Posterior vena cava (tissue), 2 donors: ENCODE measurements at places on chromosomes 2 and 18. TPM values are rescaled to one million over a fixed set of nuclear protein-coding genes. Genes with fewer than 3 reads are reported as not detected.

Gene MBP
- total RNA-seq: 42.1 TPM

Gene TNFRSF11A
- 11.1 TPM for total RNA-seq

Gene BCL2
- 11.6 TPM for total RNA-seq

Gene NEB
- 0.57 TPM for total RNA-seq

Gene GPR17
- not detected for total RNA-seq

Gene TPO
- total RNA-seq: 6.0 TPM

Gene CFAP65
- total RNA-seq: not detected

Gene BUB1
- total RNA-seq: 0.57 TPM

Gene CCDC141
- total RNA-seq: 6.7 TPM

Gene SFXN5
- total RNA-seq: 10.9 TPM

Gene GREB1
- total RNA-seq: 15.4 TPM

Gene SERPINB4
- total RNA-seq: not detected

Gene SLC23A3
- total RNA-seq: 0.71 TPM

DNA sequence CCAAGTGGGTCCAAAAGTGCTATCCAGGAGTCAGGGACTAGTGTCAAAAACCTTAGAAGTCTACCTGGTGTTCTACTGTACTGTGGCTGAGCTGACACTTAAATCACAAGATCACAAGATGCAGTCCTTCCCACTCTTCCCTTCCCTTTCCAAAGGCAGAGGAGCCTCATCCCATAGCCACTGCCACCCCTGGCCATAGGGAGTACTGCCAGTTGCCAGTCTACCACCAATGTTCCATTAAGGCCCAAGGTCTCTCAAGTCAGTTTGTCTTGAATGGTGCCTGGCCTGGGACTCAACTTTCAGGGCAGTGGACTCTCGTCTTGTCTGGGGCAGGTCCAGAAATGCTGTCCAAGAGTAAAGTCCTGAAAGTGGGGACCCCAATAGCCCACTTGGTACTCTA, 585.6 kb downstream of the NUP35 start:
- no peak for DNase-seq

DNA sequence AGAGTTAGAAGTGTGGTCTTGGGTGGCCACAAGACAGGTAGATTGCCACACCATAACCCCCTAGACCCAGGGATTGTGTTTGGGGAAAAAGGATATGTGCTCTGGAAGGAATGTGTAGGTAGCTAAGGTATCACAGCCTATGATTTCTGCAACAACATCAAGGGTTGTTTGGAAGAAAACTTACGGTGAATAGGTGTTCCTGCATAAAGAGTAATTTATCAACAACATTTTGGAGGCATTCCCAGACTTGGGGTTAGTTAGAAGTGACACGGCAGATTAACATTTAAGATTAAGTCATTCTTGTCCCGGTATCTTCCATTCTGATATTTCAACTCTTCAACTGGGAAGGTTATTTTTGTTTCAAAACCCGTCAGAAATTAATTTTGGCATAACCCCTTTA, 65.5 kb downstream of the SPP2 start:
- no peak for DNase-seq

DNA sequence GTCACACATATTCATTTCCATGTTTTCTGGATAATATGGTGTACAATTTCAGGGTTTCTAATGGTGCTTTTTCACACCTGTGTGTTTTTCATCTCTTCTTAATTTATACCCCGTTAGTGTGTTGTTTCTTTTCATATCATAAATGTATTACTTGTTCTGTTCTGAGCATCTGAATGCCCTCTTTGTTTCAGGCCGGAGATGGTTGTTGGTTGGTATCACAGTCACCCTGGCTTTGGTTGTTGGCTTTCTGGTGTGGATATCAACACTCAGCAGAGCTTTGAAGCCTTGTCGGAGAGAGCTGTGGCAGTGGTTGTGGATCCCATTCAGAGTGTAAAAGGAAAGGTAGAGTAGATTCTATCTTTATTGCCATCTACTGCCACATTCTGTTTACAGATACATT, 45.1 kb upstream of the TBR1 start:
- no peak for DNase-seq

DNA sequence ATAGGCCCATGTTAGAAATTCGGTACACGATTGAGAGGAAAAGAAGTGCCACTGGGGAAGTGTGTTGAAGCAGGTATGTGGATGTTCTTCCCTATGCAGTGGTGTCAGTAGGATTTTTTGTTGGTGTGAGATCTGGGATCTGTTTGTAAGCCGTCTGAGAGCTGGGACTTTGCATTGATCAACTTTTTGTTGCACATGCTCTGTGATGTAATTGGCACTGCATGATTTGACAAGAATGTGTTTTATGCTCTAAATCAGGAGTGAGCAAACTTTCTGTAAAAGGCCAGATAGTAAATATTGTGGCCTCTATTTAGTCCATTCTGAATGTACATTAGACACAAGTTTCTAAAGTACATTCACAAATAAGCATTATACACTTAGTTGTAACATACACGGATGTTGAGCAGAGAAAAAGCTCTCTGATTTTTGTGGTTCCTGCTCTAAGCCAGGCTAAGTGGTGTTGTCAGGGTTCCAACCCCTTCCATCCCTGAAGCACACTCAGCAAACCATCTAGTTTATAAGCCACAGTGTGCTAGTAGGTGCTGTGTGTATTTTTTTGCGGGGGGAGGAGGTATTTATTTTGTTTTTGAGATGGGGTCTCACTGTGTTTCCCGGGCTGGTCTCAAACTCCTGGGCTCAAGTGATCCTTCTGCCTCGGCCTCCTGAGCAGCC, 235.6 kb downstream of the NEDD4L start:
- DNase-seq: no peak

- DNase-seq: no peak
Observed at GRCh38 chr2:132632000-132632649, 37.9 kb downstream of the LYPD1 start.

DNA sequence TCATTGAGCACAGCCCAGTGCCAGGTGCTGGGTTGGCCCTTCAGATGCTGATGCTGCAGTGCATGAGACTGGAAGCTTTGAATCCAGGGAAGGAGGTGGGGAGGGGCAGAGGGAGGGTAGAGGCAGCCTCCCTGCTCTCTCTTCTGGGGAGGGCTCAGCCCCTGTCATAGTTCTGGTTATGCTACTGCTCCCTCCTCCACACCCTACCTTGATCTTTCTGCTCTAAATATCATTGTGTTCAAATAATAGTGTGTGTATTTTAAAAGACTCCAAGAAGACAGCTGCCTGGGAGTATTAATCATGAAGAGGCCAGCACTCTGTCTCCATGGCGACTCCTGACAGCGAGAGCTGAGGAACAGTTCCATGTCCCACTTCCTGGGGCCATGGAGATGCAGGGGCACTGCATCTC, 3.8 kb upstream of the EGR4 start:
- DNase-seq: no peak

- DNase-seq: no peak
Observed at GRCh38 chr2:75959724-75960471, 249.2 kb upstream of the GCFC2 start.

- peak; percentile 90 for DNase-seq
Observed at GRCh38 chr18:34976899-34977837, 64.0 kb upstream of the MAPRE2 start.

GRCh38 chr18:70295192-70296188, 6.6 kb downstream of the SOCS6 start:
- DNase-seq: no peak

- no peak for DNase-seq
Observed at GRCh38 chr2:234533626-234534025, 36.7 kb upstream of the ARL4C start.

DNA sequence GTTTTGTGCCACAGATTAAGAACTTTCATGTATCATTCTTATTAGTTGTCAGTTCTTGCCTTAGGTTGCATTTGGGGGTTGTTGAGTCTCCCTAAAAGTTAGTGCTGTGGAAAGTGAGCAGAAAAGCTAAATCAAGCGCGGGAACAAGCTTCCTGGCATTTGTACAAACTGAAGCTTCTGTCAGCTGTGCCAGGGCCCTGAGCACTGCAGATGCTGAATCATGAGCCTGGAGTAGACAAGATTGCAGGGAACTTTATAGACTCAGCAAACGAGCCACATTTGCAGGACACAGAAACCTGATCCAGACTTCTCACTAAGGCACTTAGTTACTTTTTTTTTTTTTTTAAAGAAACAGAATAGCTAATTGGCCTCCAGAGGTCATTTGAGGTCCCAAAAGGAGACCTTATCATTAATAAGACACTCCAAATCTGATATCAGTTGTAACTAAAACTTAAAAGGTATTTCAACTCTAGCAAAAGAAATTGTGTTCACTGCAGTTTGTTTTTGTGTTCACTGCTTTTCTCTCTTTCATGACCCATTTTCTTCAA, 88.7 kb downstream of the ADAM23 start:
- DNase-seq: no peak

GRCh38 chr2:21251216-21251980, 127.6 kb downstream of the TDRD15 start:
- no peak for DNase-seq

DNA sequence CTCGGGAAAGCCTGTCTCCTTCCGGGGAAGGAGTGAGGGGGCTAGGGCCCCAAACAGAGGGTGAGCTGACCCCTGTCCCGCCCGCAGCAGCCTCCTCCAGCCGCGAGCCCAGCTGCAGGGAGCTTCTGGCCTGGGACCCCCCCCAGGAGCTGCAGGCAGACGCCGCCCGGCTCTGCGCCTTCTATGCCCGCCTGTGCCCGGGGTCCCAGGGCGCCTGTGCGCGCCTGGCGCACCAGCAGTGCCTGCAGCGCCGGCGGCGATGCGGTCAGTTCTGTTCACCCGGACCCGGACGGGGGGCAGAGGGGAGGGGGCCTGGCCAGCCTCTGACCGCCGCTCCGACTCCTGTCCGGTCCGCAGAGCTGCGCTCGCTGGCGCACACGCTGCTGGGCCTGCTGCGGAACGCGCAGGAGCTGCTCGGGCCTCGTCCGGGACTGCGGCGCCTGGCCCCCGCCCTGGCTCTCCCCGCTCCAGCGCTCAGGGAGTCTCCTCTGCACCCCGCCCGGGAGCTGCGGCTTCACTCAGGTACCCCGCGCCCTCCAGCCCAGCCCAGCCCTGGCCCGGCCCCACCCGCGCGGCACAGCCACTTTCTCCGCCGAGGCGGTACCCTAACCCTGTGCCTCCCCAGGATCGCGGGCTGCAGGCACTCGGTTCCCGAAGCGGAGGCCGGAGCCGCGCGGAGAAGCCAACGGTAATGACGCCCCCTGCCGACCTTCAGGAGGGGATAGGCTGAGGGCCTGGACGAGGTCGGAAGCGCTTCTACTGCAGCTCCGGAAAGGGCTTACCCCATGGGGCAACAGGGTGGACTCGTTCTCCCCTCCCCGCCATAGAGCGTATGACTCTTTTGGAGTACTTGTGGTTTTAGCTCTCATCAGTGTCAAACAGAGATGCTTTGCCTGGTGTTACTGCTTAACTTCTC, 2.0 kb upstream of the CHRND start:
- DNase-seq: no peak

GRCh38 chr2:110796716-110797301, 64.4 kb downstream of the ACOXL start:
- DNase-seq: no peak

- no peak for DNase-seq
Observed at GRCh38 chr18:4721545-4721944, 266.4 kb upstream of the DLGAP1 start.

DNA sequence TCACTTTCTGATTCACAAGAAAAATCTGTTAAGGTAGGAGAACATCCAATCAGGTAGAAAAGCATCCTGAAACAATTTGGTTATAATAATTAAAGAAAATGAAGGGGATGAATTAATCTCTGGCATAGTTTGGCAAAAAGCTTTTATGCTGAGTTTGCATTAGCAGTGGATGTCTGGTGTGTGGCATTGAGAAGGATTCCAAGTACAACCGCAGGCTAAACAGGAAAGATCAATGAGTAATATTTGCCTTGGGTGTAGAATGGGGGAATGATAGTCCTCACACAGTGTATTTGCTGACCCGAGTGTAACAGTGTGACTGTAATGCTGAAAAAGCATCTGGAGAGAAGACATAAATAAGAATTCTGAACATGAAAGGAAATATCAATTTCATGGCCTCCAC, 68.3 kb upstream of the SESTD1 start:
- DNase-seq: no peak

GRCh38 chr2:233041722-233042323, 9.4 kb downstream of the NEU2 start:
- peak; percentile 60 for DNase-seq

GRCh38 chr2:120675460-120676130, 60.1 kb upstream of the GLI2 start:
- DNase-seq: peak; percentile 89

- no peak for DNase-seq
Observed at GRCh38 chr2:76678383-76679024, 843.7 kb downstream of the LRRTM4 start.

GRCh38 chr2:104027321-104027720, 826.6 kb upstream of the POU3F3 start:
- no peak for DNase-seq

DNA sequence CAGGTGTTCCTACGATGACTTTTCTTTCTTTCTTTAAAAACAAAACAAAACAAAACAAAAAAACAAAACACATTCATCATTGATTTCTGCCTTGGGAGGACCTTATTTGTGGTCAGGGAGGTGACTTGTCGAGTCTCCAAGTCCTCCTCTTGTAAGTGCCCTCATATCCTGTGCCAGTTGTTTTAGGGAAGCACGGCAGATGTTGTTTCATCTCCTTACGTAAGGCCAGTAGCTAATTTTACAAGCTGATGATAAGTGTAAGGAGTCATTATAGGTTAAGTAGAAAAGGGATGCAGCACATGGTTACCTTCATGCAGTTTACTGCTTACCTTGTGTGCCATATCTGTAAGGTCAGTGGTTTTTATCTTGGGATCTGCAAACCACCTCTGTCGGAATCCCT, 52.2 kb downstream of the MRPS9 start:
- DNase-seq: no peak

GRCh38 chr2:151403914-151404313, 5.8 kb upstream of the RIF1 start:
- DNase-seq: no peak

GRCh38 chr2:120481446-120482194, 135.7 kb downstream of the INHBB start:
- DNase-seq: peak; percentile 60

GRCh38 chr2:112010751-112011150, 44.3 kb upstream of the TMEM87B start:
- no peak for DNase-seq

DNA sequence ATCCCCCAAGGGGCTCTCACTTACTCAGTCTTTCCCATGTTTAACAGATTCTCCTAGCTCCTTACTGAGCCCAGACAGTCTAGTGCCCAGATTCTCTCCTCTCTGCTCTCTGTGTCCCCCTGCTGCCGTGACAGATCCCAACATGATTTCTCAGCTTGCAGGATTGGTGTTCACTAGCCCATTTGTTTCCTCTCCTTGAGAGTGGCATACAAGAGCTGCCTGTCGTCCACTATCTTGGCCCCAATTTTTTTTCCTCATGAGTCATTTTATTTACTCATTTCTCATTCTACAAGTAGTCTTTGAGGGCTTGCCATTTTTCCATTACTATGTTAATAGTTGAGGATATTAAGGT, 199.9 kb upstream of the FN1 start:
- DNase-seq: no peak

GRCh38 chr2:19900931-19901441, 797 bp downstream of the TTC32 start:
- no peak for DNase-seq

GRCh38 chr2:187453078-187453641, 5.1 kb upstream of the CALCRL start:
- no peak for DNase-seq

- DNase-seq: no peak
Observed at GRCh38 chr18:8471372-8471771, 137.9 kb upstream of the RAB12 start.

GRCh38 chr2:10493634-10494281, 45.6 kb upstream of the ODC1 start:
- peak; percentile 70 for DNase-seq
